AG10803 (cell line): ENCODE measurements at places on chromosomes 11 and 22.
A peak's percentile ranks its signal among the peaks of the same experiment; 100 is the strongest.

DNA sequence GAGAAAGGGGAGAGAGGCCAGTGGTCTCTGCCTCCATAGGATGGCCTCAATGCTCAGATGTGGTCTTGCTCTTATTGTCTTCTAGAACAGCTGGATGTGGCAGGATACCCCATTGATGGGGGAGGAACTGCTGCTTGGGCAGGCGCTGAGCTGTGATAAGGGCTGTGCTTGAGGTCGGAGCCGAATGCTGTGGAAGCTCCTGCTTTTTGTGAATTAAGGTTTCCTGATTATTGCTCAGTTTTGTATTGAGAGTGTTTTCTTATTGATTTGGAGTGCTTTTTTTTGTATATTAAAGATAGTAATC is 57.2 kb downstream of the CABIN1 start:
- no peak for DNase-seq

- no peak for DNase-seq
Measured at GRCh38 chr11:32462011-32462690, 26.8 kb upstream of the WT1 start.

DNA sequence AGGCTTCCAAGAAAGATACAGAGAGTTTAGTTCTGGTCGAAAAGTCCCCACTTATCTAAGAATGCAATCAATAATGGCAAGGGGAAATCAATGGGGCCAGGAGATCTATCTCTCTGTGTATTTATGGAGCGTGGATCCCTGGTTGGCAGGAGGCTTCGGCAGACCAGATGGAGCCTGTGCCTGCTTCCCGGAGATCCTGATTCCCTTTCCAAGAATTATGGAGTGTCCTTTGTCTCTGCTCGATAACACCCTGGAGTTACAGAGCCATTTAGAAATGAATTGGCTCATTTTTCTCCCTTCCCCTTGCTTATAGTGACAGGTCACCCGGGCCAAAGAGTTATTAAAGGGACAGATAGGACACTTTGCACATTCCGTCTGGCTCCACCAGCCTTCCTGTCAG is 92.4 kb downstream of the ISX start:
- DNase-seq: no peak

- peak; percentile 91 for DNase-seq
Measured at GRCh38 chr11:66981976-66982578, 7.0 kb downstream of the C11orf86 start.

- peak; percentile 26 for DNase-seq
Measured at GRCh38 chr11:66192181-66192863, 76.1 kb upstream of the RAB1B start.

DNA sequence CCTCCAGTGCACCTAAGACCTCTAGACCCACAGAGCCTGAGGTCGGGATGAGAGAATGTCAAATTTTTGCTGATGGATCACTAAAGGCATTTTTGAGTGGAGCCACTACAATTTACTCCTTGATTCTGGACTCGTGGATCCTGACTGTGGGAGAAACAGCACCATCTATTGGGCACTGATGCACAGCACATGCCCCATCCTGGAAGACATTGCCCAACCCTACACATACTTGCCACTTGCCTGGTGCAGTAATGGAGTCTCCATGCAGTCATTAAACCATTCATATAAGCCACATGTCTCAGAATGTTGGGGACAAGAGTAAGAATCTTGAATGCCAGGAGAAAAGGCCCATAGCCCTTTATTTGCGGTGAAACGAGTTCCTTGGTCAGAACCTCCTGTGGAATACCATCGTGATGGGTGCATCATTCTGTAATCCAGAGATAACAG is 103.9 kb downstream of the GGTLC2 start:
- DNase-seq: peak; percentile 51

- DNase-seq: no peak
Measured at GRCh38 chr11:85582111-85582510, 45.0 kb downstream of the DLG2 start.

DNA sequence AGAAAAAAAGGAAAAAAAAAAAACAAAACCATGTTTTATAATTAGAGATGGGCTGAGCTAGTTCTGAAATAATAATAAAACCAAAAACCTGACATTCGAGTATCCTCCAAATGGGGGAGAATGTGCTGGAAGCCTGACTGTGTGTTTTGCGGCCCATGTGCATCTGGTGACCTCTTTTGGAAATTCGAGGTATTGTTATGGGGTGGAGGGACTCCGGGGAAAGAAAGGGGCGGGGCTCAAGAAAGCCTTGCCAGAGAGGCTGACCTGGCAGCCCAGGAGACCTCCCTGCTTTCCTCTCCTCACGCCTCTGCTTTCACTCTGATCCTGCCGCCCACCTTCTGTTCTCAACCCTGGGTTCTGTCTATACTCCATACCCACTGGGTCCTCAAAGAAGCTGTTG is 72.9 kb downstream of the CTTN start:
- no peak for DNase-seq

GRCh38 chr11:65584723-65585171 is 8.9 kb downstream of the EHBP1L1 start:
- DNase-seq: no peak

DNA sequence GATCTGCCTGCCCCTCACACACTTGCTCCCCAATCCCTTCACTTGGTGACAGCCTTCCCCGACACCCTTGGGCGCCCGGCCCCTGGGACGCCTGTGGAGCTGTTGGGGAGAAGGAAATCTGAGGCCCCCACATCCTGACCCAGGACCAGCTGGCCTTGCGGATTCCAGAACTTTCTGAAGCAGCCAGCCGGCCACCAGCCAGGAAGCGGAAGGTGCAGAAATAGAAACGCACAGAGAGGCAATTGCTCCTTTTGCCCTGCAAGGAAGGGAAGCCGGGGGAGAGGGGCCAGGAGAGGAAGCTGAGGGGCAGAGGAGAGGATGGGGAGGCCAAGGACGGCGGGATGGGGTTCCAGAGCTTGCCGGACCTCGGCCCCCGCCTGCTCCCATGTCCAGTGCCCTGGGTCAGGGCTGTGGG is 66.7 kb upstream of the LINC01488 start:
- no peak for DNase-seq

GRCh38 chr22:10741210-10741609 is 4786.8 kb upstream of the OR11H1 start:
- no peak for DNase-seq

- no peak for DNase-seq
Measured at GRCh38 chr22:44074337-44074984, 50.4 kb downstream of the PARVB start.
